ENCODE measurements at places on chromosomes 12 and 14. TPM values are rescaled to one million over a fixed set of nuclear protein-coding genes. Genes with fewer than 3 reads are reported as not detected.

Gene RERG
- total RNA-seq = 4.1 TPM

Gene B4GALNT1
- 1.4 TPM for total RNA-seq

Gene SLC41A2
- total RNA-seq = 152 TPM

Gene P2RX2
- total RNA-seq = not detected

Gene MFAP5
- total RNA-seq = 0.85 TPM

Gene HRK
- total RNA-seq = not detected

Gene AQP2
- 0.30 TPM for total RNA-seq

Gene PTHLH
- total RNA-seq = 0.40 TPM

Gene ETNK1
- 24.0 TPM for total RNA-seq

Gene PELI2
- 2.1 TPM for total RNA-seq

Gene RPS6KL1
- total RNA-seq = 17.7 TPM

Gene LTBP2
- 42.4 TPM for total RNA-seq

Gene KLRC2
- not detected for total RNA-seq

Gene AHSA1
- total RNA-seq = 95.9 TPM

Gene DPF3
- total RNA-seq = 3.0 TPM

Gene COCH
- total RNA-seq = 27.1 TPM

Gene SSTR1
- 0.17 TPM for total RNA-seq

Gene LACRT
- not detected for total RNA-seq

Gene ASB2
- total RNA-seq = 0.35 TPM

Gene MYO1H
- not detected for total RNA-seq

Gene HOTAIR
- not detected for total RNA-seq

Gene IGFBP6
- 76.1 TPM for total RNA-seq

Gene CHST11
- 20.6 TPM for total RNA-seq

Gene TRHDE
- 17.5 TPM for total RNA-seq

Gene POLE2
- total RNA-seq = 11.6 TPM

Gene RHOJ
- not detected for total RNA-seq

Gene RAB3IP
- 75.2 TPM for total RNA-seq

Gene ABHD12B
- not detected for total RNA-seq

Gene DCN
- 748 TPM for total RNA-seq

Gene P3H3
- 17.4 TPM for total RNA-seq

Gene TAS2R9
- 0.35 TPM for total RNA-seq

Gene VDR
- 2.9 TPM for total RNA-seq

Gene NDUFA9
- 93.1 TPM for total RNA-seq

Gene SLC6A12
- total RNA-seq = 4.8 TPM

Gene LRP1-AS
- not detected for total RNA-seq

Gene PRIMA1
- total RNA-seq = not detected

Gene CCDC184
- 0.40 TPM for total RNA-seq

Gene CD163
- not detected for total RNA-seq

Gene RD3L
- total RNA-seq = not detected

Gene RIPK3
- 1.8 TPM for total RNA-seq

Gene POTEG
- total RNA-seq = not detected

Gene SLCO1A2
- total RNA-seq = 0.35 TPM

Gene RALGAPA1
- total RNA-seq = 20.5 TPM

Gene TDP1
- total RNA-seq = 36.6 TPM

Gene PLEKHD1
- 0.10 TPM for total RNA-seq

Gene GRIP1
- total RNA-seq = 32.4 TPM

All from renal cortical epithelial cell (primary cell).